GM18507 (cell line): ENCODE measurements at places on chromosomes 7 and 10.

DNA sequence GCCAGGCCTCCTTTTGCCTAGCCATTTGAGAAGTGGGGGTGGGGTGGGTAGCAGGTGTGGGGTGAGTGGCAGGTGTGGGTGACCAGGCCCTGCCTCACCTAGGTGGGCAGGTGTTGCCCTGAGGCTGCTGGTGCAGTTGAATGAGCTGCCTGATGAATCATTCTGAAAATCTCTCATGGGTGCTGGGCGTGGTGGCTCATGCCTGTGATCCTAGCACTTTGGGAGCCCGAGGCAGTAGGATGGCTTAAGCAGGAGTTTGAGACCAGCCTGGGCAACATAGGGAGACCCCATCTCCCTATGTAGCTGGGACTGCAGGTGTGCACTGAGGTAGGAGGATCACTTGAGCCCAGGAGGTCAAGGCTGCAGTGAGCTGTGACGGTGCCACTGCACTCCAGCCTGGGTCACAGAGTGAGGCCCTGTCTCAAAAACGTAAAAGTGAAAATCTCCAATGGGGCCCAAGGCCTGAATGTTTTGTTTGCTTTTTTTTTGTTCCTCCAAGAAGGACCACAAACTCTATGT is 17.7 kb downstream of the TSPAN14 start:
- no peak for DNase-seq

- DNase-seq = no peak
Observed at GRCh38 chr10:110694820-110695538, 50.8 kb downstream of the RBM20 start.

GRCh38 chr7:39714447-39715091 is 91.2 kb downstream of the RALA start:
- DNase-seq = no peak

DNA sequence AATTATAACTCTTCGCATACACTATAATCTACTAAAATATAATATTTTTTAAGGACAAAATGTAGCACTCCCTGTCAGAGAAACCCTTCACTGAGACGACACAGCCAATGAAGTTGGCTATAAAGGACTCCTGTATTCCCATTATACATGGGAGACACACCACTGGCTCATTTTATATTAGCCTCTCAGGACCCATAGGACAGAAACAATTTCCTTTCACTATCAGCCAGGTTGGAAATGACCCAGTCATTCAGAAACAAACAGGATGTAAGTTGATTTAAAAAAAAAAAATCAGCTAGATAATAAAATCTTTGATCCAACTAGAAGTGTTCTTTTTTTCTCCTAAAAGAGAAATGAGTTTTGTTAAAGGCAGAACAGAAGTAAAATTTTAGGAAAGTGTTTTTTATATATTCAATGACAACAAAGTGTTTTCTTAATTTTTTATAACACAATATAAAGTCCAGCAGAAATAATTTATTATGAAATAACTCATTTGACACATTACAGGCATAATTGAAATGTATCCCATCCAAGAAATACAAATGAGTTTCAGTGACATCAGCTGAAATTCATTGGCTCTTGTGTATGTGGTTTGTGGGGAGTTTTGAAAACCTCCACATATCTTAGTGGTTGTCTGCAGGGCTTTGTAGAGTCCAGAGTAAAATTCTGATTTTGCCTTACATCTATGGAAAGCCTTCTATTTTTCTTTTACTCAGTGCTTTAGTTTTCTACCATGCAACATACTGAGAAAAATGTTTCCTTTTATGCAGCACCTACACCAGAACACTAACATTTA is 64.1 kb downstream of the CTTNBP2 start:
- no peak for DNase-seq

GRCh38 chr10:50437248-50437647 is 185.9 kb upstream of the ASAH2 start:
- no peak for DNase-seq

- DNase-seq = no peak
Observed at GRCh38 chr10:128487517-128487916, 361.3 kb upstream of the MKI67 start.

DNA sequence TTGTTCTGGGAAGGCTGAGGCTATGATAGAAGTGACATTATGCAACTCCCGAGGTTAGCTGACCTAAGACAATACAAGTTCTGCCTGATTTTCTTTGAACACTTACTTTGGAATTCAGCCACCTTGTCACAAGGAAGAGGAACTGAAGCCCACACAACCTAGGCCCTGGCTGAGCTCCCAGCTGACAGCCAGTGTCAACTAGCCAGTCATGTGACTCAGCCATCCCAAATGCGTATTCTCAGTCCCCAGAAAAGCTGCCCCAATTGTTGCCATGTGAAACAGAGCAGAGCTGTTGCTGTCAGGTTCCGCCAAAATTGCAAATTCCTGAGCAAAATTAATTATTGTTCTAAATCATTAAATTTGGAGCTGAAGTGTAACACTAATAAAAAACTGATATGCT is 1010.0 kb downstream of the XPNPEP1 start:
- no peak for DNase-seq

DNA sequence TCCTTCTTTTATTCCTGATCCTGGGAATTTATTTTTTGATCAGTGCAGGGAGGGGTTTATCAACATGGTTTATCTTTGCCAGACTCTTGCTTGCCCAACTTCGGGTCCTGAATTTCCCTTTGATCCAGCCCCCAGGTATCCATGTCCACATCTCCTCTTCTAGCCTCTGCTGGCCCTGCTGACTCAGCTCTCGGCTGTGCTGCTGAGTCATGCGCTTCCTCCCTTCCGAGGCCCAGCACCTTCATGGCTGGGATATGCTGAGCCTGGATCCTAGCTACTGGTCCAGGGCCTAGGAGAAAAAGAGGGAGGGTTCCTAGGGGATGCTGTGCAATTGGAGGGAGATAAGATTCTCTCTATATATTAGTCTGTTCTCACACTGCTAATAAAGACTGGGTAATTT is 380.7 kb upstream of the SHH start:
- no peak for DNase-seq

DNA sequence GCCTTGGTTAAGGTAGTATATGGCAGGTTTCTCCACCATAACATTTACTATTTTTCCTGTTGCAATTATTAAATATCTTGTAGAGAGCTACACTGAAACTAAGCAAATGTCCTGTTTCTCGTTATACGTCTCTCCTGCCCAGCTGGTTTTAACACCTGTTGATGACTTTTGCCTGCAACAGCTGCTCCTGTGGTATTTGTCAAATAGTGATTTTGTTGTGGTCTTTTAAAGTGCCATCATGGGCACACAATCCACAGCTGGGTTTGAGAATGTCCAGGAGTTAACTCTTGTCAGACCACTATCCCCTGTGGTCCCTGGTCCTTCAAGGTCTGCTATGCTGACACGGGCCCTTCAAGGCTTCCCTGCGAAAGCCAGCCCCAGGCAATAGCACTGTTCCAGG is 24.9 kb upstream of the SEC61G start:
- DNase-seq = no peak

DNA sequence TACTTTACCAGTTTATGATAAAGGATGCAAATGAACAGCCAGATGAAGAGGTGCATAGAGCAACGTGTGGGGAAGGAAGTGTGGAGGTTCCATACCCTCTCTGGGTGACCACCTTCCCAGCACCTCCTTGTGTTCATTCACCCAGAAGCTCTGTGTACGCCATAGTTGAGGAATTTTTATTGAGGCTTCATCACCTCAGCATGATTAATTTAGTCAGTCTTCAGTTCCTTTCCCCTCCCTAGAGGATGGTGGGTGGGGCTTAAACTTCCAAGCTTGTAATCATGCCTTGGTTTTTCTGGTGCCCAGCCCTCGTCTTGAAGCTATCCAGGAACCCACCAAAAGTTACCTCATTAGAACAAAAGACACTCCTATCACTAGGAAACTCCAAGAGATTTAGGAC is 162.7 kb downstream of the PLCE1 start:
- DNase-seq = no peak

DNA sequence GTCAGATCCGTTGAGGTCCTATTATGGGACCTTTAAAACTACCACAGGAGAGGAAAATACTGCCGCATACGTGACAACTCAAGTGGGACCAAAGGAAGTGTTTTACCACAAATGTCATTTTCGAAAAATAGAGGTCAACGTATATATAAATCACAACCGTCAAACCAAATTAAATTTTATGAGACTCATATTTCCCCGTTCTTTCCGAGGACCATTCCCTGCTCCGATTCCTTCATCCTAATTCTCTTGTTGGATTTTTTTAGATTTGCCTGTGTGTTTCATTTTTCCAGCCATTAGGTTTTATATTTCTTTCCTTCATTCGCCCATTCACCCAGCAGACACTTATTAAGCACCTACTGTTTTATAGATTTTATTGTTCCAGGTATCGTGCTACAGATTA is 583.9 kb upstream of the FOXK1 start:
- DNase-seq = no peak

- DNase-seq = no peak
Observed at GRCh38 chr10:46520941-46521340, 35.5 kb downstream of the GPRIN2 start.

DNA sequence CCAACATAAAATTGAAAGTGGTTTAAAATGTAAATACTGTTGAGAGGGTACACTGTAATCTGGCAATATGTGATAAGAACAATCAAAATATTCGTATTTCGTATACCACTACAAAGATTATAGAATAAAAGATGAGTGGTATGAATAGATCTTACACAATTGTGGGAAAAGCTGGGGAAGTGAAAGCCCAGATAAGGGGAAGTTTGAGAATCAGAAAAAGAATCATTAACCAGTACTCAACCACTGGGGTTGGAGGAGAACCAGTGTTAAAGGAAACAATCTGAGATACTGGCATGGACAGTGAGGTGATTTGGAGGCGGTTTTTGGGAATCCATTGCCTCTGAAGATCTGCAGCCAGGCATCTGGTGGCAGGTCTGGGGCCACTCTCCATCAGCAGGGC is 59.7 kb upstream of the CDK14 start:
- no peak for DNase-seq

DNA sequence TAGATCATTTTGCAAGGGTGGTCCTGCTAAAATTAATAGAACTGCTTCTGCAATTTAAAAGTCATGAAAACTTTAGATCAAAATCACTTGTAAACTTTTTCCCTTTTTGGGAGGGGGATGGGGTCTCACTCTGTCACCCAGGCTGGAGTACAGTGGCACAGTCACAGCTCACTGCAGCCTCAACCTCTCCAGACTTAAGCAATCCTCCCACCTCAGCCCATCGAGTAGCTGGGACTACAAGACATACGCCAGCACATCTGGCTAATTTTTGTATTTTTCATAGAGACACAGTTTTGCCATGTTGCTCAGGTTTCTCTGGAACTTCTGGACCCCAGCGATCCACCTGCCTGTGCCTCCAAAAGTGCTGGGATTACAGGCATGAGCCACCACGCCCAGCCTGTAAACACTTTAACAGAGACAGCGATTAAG is 79.7 kb downstream of the LRRC17 start:
- no peak for DNase-seq

- no peak for DNase-seq
Observed at GRCh38 chr10:33234831-33235237, 99.6 kb downstream of the NRP1 start.

DNA sequence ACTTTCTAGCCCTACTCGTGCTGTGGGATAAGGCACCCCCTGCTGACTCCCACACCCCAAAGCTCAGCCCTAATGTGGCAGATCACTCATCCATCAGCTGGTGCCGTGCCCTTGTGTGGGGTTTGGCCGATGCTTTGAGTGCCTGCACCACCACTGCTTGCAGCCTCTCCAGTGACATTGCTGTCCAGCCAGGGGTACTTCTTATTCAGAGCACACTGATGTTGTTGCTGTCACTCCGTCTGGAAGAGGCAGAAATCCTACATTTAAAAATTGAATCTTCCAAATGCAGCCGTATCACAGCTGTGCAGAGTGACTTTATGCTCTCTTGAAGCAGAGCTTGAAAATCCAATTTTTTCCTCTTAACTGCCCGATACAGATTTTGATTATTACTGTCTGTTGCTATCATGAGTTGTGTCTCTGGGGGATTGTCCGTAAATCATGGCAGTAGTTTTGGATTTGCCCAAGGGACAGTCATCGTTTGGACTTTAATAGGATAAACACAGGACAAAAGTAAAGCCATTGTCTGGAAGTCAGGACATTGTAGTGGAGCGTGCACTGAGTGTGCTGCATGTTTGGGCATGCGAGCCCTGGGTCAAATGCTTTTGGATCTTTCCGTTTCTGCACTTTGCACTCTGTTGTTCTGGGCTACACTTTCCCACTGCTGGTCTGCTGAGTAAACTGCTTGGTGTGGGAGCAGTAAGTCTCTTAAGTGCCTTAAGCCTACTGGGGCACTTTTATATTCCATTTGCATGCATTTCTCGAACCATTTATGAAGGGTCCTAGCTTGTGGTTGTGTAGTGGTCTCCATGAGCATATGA is 128.2 kb downstream of the DOCK1 start:
- DNase-seq = no peak

- no peak for DNase-seq
Observed at GRCh38 chr10:61942604-61943461, 41.3 kb downstream of the ARID5B start.

- DNase-seq = no peak
Observed at GRCh38 chr7:137974766-137975165, 27.1 kb downstream of the CREB3L2 start.

DNA sequence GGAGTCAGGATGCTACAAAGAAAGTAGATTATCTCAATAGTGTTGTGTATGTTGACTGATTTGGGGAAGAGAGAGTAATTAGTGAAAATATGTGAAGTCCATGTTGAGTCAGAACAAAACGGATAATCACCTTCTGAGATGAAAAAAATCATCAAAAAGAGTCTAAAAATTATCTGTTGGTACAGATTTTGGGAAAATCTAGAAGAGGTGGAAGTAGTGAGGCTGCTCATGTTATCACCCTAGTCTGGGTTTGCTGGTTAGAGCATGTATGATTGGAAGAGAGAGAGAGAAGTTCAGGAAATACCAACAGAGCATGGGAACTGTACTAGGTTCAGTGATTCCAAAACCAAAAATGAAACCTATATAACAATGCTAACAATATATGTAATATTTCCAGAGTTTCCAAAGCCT is 12.3 kb downstream of the RPA3 start:
- DNase-seq = no peak

GRCh38 chr10:127968027-127968441 is 61.1 kb downstream of the PTPRE start:
- no peak for DNase-seq

DNA sequence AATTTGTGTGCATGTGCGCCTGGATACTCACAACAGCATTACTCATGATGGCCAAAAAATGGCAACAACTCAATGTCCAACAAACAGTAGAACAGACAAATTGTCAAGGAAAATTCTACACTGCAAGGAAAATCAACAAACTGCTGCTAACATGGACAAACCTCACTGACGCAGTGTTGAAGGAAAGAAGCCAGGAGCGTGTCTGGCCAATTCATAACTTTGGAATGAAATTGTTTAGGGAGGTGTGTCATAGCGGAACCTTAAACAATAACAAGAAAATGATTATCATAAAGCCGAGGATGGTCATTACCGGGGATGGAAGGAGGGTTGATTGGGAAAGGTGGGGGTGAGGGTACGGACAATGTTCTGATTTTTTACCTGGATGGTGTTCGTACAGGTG is 29.1 kb downstream of the ALOX5 start:
- DNase-seq = no peak
